Stimulated activated CD4-positive, alpha-beta T cell treated with anti-CD3 and anti-CD28 coated beads, Interleukin-15, amount 100 ng/mL, for 1 hour (primary cell): ENCODE measurements at places on chromosomes 6 and 20.

GRCh38 chr6:85676086-85676729, 33.5 kb upstream of the SYNCRIP start:
- no peak for DNase-seq

- no peak for DNase-seq
Measured at GRCh38 chr6:22194188-22194921, 102.5 kb downstream of the PRL start.

DNA sequence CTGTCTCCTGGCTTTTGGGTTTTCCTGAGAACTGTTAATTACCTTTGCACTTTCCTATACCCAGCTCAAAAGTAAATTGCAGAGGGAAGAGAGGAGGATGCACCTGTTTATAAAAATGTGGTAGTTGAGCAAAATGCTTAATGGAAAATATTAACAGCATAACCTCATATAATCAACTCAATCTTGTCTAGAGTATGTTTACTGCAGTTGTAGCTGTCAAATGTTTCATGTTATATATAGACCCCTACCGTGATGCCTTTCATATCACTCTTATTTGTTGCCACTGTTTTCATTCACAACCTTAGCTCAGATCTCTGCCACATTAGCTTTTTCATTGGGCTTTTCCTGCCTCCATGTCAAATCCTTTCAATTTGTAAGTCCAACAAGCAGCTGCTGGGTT, 36.0 kb downstream of the ANKRD6 start:
- no peak for DNase-seq

DNA sequence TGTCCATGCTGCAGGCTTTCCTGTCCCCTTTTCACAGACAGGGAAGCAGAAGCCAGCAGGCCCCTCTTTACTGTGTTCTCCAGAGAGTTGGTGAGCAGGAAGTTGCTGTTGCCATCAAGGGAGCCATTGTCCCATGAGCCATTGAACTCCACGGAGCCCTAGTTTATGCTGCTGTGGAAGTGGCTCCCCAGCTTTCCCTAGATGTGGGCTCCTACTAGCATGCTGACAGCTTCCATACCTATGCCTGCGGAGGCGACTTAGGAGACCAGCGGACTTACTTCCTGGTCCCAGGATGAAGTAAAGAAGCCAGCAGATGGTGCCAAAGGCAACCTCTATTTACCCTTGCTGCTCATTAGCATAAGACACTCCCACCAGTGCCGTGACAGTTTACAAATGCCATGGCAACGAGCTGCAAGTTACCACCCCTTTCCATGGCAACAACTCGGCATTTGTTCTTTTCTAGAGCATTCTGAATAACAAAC, 30.8 kb upstream of the FKBP1A start:
- no peak for DNase-seq

DNA sequence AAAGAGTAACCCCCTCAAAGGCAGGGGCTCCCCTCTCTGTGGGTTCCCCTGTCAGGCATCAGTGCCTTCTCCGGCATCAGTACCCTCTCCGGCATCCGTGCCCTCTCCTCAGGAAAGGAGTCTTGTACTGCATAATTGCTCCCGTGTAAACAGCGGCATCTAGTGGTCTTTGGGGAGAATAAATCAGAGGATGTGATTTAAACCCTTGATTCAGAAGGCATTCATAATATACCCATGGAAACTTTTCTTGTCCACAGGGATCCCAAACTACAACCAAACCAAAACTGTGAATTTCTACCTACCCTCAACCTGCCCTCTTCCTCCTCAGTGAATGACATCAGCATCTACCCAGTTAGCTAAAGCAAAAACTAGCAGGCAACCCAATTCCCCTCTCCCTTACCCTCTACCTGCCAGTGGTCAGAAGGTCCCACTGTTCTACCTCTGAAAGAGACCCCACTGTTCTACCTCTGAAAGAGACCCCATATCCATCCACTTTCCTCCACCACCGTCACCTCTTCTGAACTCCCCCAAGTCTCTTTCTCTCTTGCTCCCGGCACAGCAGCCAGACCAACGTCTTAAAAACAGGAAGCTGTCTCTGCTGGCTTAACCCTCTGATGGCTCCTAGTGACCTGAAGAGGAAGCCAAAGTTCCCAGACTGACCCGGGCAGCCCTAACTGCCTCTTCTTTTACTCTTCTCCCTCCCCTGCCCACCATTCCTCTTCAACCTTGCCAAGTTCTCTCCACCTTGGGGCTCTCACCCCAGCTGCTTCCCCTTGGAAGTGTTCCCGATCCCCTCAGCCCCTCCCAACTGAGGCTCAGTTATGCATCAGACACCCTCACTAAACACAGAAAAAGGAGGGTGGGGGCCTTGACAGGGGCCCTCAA, 27.2 kb downstream of the UBE2V1 start:
- DNase-seq: no peak
